ENCODE measurements at places on chromosomes 12 and 14.

DNA sequence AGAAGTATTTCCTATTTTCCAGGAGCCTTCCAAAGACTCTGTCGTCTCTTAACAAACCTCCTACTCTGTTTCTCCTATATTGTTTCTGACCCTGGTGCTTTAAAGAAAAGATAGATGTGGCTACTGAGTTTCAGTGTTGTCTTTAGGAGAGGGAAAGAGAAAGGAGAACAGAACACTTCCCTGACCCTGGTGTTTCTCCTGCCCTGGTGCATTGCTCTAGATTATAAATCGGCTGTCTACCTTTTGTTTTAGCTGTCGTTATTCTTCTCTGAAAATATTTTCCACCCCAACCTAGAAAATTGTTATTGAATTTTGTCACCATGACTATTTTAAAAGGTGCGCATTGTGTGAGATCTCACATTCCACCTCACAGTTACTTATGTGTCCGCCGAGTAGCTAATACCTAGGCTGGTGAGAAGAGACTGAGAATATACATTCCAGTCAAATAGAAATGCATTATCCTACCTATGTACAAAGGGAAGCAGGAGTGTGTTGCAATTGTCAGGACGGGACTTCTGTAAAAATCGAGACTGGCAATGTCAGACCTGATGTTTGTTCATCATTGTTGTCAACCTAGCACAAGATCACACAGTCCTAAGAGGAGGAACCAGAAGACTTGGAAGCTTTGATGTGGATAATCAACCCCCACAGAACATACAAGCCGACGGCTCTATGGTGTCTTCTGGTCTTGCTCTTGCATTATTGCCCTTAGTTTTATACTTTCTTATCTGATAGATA lies 108.7 kb upstream of the SLC38A4 start:
- no peak for DNase-seq

DNA sequence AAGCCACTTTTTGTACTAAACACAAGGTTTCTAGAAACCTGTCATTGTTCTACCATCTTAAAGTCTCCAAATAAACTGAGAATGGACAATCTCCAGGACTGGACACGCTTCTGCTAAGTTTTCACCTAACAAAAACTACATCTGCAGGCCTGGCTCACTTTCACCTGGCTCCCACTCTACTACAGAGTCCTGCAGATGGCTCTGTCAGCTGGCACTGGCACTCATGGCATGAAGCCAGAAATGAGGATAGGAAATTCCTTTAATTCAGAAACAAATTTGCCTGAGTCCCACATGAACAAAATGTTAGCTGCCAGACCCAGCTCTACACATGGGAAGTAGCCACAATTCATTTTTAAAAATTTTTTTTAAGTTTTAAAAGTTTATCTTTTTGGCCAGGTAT lies 42.1 kb downstream of the STXBP6 start:
- no peak for DNase-seq

DNA sequence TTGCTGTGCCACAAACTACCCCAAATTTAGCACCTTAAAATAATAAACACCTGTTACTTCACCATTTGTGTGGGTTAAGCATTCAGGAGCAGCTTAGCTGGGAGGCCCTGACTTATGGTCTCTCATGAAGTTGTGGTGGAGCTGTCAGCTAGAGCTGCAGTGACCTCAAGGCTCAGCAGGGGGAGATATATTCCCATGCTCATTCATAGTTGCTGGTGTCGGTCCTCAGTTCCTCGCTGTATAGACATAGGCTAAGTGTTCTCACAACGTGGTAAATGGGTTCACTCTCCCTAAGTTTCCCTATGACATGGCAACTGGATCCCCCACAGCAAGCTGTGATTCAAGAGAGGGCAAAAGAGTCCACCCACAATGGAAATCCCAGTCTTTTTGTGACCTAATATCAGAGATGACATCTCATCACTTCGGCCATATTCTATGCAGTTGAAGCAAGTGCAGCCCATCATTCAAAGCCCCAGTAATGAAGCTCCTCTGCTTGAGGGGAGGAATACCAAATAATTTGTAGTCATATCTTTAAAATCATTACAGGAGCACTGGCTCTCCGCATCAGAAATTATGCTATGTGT lies 41.1 kb downstream of the PRB3 start:
- no peak for DNase-seq

- no peak for DNase-seq
Observed at GRCh38 chr14:101665478-101666078, 95.9 kb upstream of the PPP2R5C start.

DNA sequence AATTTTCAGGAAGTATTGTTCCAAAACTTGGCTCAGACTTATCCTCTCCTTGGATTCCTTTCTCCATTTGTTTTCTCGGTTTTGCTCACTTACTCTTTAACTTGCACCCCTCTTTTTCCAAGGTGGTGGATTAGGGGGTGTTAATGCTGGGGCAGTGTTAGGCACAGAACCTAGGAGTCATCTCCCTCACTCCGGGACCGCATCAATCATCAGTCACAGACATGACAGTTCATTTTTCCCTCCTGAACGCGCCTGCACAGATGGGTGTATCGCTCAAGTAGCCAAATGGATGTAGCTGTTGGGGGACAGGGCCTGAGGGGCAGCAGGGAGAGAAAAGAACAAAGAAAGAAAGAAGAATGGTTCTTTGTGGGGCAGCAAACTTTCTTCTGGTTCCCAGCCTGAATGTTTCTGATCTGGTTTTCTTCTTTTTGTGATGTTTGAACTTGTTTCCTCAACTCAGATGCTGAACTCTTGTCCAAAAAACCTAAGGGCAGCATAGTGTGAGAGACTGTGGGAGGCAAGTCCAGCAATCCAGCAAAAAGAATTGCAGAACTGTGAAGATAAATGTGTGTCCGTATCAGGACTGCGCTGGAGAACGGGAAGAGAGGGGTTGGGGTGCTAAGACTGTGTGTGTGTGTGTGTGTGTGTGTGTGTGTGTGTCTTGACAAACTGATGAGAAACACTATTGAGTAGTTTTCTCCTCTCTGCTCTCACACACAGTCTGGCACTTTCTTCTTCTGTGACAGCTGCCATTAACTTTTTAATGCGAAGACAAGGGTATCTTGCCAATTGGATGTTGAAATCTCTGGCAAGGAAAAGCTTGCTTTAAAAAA lies 131.1 kb downstream of the FBXL14 start:
- DNase-seq = no peak

- DNase-seq = no peak
Observed at GRCh38 chr14:32404784-32405573, 75.9 kb downstream of the AKAP6 start.

- no peak for DNase-seq
Observed at GRCh38 chr14:97413966-97414717, 617.0 kb downstream of the VRK1 start.

DNA sequence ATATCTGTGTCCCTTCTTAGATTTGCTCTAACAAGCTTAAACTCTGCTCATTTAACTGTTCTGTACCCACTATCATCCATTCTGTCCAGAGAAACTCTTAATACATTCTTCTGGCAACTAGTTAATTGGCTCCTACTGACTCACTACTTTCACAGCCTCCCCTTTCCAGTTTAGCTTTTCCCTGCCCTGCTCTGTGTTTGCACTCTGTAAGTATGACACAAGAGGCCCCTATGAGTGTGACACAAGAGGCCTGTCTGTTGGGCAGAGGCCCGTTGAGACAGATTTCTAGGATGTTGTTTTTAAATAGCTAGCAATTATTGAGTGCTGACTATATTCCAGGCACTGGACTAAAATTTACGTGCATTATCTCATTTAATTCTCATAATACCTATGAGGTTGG lies 246.0 kb upstream of the DAAM1 start:
- no peak for DNase-seq

- DNase-seq = no peak
Observed at GRCh38 chr12:104960464-104960863, 2.4 kb upstream of the SLC41A2 start.

DNA sequence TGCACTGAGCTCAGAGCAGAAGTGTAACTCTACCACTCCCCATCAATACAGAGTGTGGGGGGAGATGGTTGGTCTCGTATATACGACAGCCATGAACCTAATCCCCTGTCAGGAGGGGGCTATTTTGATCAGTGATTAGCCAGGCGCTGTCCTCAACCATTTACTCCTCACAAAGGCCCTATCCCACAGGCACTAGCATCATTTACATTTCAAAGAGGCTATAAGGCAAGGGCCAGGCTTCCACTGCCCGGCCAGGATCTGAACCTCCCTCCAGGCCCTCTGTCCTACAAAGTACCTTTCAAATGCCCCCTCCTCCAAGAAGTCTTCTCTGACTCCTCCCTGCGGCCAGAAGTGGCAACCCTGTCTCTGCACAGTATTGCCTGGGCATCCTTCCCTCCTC lies 74.7 kb downstream of the ITPK1 start:
- no peak for DNase-seq

- no peak for DNase-seq
Observed at GRCh38 chr12:93099792-93100191, 170.7 kb upstream of the EEA1 start.

- DNase-seq = no peak
Observed at GRCh38 chr12:80498059-80498728, 54.2 kb downstream of the PTPRQ start.
